H1 (cell line): ENCODE measurements at places on chromosomes 12 and 14. TPM values are rescaled to one million over a fixed set of nuclear protein-coding genes. Genes with fewer than 3 reads are reported as not detected.

GRCh38 chr12:8156416-8156815, 399 bp upstream of the ZNF705A start:
- no peak for DNase-seq

DNA sequence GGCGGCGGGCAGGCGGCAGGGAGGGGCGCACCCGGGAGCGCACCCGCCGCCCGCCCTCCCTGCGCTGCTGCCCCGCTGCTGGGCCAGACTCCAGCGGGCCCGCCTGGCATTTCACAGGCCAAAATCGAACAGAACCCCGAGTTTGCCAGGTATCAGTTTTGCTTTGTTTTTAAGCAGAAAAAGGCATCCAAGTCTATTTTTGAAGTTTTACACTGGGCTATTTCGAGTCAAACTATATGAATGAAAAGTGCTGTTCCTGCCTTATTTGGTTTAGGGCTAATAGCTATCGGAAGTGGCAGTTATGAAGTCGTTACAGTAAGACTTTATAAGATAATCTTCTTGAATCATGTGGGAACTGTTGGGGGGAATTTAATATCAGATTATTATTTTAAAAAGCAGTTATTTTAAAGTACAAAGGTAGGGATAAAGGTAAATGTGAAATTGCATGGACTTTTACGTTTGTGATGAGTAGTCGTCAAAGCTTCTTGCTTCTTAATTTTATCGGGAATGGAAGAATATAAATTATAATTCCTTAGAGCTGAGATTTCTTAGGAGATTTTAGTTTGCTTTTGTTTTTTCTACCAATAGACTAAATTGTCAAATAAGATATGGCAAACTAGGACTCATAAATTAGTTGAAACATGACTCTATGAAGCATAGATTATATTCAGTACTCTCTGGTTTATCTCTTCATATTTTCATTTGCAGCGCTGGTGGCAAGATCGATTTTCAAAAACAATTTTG, 1.1 kb downstream of the MSRB3 start:
- no peak for DNase-seq

DNA sequence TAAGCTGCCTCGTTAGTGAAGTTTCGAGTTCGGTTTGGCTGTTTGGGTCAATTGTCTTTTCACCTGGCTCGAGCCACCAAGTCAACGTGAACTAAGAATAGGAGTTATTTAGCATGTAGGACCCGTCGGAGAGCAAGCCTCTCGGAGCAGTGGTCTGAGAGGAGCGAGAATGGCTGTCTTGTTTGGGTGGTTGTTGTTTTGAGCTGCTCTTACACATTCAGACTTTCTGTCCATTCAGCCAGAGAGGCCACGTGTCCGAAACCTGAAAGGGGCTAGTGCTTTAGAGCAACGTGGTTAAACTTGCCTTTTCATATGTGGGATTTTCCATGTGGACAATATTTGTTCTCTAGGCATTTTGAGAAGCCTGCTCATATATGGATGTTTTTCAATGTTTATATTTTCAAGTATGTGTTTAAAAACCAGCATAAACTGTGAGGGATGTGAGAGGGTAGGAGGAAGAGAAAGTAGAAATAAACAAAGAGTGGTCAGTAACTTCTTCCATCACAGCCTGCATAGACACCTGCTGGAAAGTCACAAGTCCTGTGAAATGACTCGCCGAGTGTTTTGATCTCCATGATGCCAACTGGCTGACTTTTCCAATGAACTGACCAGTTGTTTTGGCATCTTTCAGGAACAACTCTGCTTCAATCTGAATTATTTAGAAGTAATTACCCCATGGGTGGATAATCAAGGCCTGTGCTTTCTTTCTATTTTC, 221.0 kb downstream of the ASCL1 start:
- no peak for DNase-seq

Gene PMCH
- total RNA-seq: not detected in 2 replicates
